ENCODE measurements at places on chromosomes 5 and 9. TPM values are rescaled to one million over a fixed set of nuclear protein-coding genes. Genes with fewer than 3 reads are reported as not detected.

DNA sequence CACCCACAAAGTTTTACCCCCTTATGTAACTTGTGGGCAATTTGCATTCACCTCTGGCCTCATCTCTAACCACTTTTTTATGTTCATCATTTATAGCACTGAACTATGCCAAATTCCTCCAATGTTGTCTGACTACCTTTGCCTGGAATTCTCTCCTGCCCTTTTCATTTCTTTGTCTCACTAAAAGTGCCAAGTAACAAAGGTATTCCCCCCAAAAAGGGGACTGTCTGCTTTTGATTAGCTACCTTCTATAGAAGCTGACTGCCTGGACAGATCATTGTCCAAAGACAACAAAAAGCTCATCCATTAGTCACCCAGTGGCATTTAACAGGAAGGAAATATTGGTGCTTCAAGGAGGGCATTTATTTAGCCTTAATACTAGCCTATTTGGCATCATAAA, 189.9 kb upstream of the VCAN start:
- DNase-seq, result no peak

Gene PLPPR1
- total RNA-seq, result 0.54 TPM

Gene ESM1
- total RNA-seq, result not detected

GRCh38 chr9:91813176-91813795, 136.7 kb downstream of the ROR2 start:
- no peak for DNase-seq

GRCh38 chr5:115392611-115393010, 96.2 kb upstream of the CCDC112 start:
- DNase-seq, result no peak

Gene PKD2L2
- total RNA-seq, result not detected

DNA sequence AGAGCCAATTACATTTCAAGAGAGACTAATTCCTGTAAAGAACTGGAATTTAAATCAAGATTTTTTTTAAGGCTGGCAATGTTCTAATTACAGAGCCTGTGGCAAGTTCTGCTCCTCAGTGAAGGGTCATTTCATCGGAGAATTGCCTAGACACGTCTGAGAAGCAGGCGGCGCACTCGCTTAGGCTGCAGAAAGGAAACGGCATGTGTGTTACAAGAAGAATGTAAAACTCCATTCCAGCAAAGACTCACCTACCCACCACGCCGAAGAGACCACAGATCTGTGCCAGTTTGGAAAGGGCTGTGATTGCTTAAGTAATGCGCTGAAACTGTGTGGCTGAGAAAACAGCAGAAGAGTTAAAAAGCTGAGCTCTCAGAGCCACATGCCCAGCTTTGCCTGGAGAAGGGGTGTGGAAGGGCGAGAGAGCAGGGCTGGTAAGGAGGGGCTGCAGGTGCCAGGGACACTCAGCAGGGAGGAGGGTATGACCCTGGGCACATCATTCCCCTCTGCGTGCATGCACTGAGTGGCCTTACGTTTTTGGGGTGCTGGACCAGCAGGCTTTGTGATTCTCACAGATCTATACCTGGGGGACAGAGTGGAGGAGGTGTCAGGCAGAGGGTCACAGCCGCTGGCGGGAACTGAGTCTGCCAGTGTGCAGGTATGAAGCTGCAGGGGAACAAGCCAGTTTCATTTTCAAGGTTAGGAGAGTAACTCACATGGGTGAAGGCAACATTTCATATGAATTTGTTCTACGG, 17.8 kb upstream of the SLC25A51 start:
- no peak for DNase-seq

DNA sequence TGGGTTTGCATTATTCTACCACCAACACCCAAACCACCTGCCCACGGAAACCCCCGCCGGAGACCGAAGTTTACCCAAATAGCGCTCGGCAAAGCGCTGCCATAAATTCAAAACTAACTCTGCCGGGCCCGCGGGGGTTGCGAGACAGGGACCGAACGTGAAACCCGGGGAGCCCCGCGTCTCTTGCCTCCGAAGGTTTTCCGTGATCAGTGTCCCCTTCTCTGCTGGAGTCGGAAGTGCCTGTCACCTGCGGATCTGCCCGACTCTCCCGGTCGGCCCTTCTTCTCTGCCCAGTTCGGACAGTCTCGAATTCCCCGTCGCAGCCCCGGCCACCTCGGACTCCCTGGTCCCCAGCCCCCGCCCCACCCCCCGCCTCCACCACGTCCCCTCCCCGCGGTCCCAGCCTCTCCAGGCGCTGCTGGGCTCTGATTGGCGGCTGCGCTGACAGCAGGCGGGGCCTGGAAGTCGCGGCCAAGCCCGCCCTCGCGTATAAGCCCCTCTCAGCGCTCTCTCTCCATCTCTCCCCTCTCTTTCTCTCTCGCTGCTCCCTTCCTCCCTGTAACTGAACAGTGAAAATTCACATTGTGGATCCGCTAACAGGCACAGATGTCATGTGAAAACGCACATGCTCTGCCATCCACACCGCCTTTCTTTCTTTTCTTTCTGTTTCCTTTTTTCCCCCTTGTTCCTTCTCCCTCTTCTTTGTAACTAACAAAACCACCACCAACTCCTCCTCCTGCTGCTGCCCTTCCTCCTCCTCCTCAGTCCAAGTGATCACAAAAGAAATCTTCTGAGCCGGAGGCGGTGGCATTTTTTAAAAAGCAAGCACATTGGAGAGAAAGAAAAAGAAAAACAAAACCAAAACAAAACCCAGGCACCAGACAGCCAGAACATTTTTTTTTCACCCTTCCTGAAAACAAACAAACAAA, at the start of gene RORB:
Gene RORB (plus strand): TSS at position 517 of the 929 bp plus-strand sequence. CDS start 642 bp downstream, outside the sequence.
- DNase-seq, result peak; percentile 60

Gene VCAN
- 10.5 TPM for total RNA-seq

DNA sequence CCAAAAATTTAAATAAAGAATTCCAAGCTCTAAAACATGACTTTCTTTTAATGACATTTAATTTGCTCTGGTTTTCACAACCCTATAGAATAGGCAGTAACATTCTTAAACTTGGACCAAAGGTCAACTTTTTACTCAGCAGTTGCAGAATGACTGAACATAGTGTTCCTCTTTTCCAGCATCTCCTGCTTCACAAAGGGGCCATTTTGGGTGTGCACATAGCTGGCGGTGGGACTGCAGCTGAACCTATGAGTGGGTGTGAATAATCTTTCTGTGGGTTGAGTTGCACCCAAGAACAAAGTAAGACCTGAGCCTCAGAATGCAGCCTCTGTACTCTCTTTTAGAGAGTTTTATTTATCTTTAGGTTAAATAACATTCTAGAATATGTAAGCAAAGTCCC, 96.9 kb upstream of the HAPLN1 start:
- no peak for DNase-seq

Gene IQGAP2
- total RNA-seq, result 110 TPM

- no peak for DNase-seq
Observed at GRCh38 chr9:110105107-110105506, 102.9 kb downstream of the C9orf152 start.

GRCh38 chr9:91082731-91083130, 279.0 kb downstream of the AUH start:
- no peak for DNase-seq

DNA sequence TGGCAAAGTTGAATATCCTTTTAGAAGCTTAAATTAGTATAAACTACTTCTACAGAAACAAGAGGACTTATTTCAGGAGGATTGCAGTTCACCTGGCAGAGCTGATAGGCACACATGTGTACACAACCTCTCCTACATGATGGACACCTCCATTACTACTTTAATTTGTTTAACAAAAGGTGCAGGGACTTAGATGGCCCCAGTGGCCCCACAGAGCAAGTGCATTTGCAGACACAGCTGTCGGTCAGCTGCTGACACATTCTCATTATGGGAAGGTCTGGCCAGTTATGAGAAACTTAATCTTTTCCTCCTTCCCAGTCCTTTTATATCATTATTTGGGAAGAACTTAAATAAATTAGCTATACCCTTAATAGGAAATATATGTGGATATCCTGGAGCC, 28.3 kb downstream of the TDRD7 start:
- no peak for DNase-seq

Gene ANKRD34B
- total RNA-seq, result not detected

- DNase-seq, result peak; percentile 18
Observed at GRCh38 chr9:69421908-69422801, 97.1 kb downstream of the ENTREP1 start.

DNA sequence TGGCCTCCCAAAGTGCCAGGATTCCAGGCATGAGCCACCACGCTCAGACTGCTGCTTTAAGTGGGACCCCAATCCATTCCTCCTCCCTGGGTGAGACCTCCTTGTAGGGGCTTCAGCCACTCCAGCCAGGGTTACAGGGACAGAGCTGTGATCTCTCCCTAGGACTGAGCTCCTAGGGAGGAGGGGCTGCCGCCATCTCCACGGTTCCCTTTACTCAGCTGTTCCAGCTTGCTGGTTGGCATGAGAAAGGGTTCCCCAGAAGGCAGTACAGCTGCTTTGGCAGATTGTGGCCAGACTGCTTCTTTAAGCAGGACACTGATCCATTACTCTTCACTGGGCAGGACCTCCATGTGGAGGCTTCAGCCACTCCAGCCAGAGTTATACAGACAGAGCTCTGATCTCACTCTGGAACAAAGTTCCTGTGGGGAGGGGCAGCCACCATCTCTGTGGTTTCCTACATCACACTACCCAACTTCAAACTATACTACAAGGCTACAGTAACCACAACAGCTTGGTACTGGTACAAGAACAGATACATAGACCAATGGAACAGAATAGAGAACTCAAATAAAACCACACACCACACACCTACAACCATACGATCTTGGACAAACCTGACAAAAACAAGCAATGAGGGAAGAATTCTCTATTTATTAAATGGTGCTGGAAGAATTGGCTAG, 7.2 kb downstream of the INSL6 start:
- no peak for DNase-seq

Gene GPR151
- total RNA-seq, result not detected

DNA sequence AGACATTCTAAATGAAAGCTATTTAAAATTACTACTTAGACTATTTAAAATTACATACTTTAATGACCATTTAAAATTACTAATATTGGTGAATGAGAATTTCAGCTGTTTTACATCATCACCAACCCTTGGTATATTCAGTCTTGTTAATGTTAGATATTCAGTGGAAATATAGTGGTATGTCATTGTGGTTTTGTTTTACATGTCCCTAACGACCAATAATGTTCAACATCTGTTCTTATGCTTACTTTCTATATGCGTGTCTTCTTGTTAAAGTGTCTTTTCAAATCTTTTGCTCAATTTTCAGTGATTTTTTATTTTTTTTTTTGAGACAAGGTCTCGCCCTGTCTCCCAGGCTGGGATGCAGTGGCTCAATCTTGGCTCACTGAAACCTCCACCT, 279.3 kb upstream of the TARS1 start:
- no peak for DNase-seq

GRCh38 chr9:135246248-135247205, 159.1 kb downstream of the OLFM1 start:
- DNase-seq, result no peak

GRCh38 chr9:91055845-91056244, 254.2 kb downstream of the SYK start:
- DNase-seq, result no peak

Gene CD72
- total RNA-seq, result 62.7 TPM

Gene ASTN2
- 10.2 TPM for total RNA-seq

- DNase-seq, result no peak
Observed at GRCh38 chr5:98982880-98983279, 54.1 kb upstream of the CHD1 start.

- no peak for DNase-seq
Observed at GRCh38 chr9:108463932-108464606, 391.7 kb downstream of the ACTL7B start.

Gene CCDC183
- 16.6 TPM for total RNA-seq
